ENCODE measurements at places on chromosomes 7 and 10.

- no peak for DNase-seq
Observed at GRCh38 chr7:492714-493065, 27.0 kb downstream of the PDGFA start.

DNA sequence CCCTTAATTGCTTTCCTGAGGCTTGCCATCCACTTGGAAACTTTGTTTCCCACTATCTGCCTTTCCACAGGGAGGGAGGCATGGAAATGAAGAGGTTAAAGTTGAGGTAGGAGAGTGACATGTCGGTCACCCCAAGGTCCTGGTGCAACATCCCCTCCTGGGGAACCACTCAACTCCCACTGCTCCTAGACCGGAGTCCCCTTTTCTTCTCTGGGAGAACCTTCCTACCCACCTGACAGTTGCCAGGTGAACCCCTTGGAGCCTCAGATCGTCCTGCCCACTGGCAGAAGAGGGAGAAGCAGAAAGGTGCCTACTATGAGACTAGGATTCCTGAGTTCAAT lies 21.7 kb downstream of the IMPDH1 start:
- no peak for DNase-seq

GRCh38 chr10:58807629-58808022 lies 295.0 kb downstream of the BICC1 start:
- DNase-seq, result no peak

- DNase-seq, result no peak
Observed at GRCh38 chr10:111187096-111187495, 110.3 kb downstream of the ADRA2A start.

- DNase-seq, result no peak
Observed at GRCh38 chr7:149766135-149766675, 7.2 kb downstream of the ZNF467 start.

DNA sequence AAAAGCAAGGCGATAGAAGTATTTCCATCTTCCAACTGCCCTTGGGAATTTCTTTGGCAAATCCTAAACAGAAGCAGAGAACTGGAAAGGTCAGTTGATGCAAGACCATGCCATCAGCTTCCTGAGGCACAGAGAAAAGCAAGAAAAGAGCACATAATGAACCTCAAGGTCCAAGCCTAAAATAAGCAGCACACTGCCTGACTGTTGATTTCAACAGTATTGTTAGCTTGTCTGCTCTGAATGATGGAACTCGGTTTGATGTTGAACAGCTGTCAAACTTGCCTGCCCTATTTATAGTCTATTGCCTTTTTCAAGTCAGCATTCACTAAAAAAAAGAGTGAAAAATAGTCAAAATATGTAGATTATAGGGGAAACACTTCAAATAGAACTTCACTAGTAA lies 1192.0 kb upstream of the PHF14 start:
- no peak for DNase-seq

GRCh38 chr7:158868764-158869410 lies 12.5 kb downstream of the DYNC2I1 start:
- no peak for DNase-seq

GRCh38 chr10:93245779-93246178 lies 172.1 kb downstream of the CYP26A1 start:
- peak; percentile 47 for DNase-seq

- DNase-seq, result no peak
Observed at GRCh38 chr10:104646146-104646545, 5.1 kb downstream of the SORCS3 start.

GRCh38 chr10:126670056-126670894 lies at the start of gene C10orf90:
Gene C10orf90 (minus strand): TSS chr10:126670693. CDS start chr10:126670480, 213 bp downstream.
- no peak for DNase-seq

- no peak for DNase-seq
Observed at GRCh38 chr7:48637382-48637781, 287.0 kb upstream of the CDC14C start.

DNA sequence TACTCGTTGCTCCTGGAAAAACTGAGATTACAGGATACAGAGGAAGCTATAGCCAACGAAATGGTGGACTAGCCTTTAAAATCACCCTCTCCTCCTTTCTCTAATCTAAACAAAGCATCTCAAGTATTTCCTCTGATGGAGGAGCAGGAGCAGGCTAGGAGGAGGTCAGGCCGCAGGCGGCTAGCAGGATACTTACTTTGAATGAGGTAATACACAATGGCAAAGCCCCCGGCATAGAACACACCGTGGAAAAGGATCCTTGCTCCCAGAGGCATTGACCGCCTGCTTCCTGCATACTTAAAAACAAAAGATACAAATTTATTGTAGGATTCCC lies 64.4 kb downstream of the STK17A start:
- peak; percentile 91 for DNase-seq

DNA sequence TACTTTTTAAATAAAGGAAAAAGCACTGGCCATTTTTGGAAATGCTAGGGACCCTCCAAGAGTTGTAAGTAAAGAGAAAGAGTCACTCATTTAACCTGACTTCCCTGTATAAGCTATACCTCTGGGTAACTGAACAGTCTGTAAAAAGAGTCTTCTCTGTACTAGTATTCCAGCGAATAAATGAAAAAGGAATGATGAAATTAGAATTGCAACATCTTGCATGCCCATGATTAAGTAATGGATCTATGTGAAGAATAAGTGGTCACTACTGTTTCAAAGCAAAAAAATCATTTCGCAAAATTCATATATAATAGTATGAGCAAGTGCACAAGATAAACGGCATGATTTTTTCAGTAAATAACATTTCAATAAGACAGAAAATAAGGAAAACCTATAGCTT lies 116.8 kb downstream of the ZFAND4 start:
- peak; percentile 59 for DNase-seq

GRCh38 chr7:38040831-38041230 lies 120.4 kb downstream of the EPDR1 start:
- no peak for DNase-seq

DNA sequence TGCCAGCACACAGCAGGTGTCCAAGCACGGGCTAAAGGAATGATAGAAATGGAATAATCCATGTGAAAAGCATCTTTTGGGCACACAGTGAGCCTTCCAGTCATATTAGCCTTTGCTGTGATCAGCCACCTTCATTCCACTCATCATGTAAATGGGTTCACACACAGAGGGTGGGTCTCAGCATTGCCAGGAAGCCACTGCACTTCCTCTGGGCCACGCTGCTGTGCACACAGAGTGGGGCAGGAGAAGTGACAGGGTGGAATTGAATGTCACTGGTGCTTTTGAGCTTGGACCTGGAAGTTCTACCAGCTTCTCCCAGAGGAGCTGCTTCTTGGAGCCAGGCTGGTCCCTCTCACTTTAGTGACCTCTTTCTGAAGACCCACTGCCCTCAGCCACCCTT lies 203.5 kb downstream of the USP6NL start:
- DNase-seq, result no peak

DNA sequence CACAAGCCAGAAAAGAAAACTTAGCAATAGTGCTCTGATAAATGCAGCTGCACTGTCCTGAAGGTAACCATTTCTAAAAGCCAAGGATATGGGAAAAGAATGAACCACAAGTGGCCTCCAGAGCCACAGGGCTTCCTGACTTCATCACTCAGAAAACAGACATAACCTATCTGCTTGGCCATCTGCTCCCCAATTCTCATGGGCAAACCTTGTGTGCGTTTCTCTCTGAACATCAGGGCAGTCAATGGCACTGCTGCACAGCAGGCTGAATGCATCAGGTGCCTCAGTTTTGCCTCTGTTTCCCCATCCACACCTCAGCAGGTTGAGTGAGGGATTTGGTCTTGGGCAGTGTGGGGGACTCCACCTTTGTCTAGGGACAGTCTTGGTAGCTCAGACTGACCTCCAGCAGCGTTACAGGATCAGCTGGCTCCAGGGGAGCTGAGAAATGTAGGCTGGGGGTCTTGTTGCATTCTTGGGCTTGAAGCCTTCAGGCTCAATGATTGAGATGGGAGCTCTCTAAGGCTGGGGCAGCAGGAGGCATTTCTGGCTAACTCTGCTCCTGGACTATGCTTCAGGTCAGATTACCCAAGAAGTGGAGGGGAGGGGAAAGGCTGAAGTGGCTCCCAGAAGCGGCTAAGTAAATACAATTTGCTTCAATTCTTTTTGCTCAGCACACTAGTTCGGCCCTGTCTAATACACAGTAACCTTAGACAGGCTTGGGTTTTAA lies 23.6 kb upstream of the PDLIM1 start:
- DNase-seq, result no peak
